ENCODE measurements at places on chromosomes 5 and 9.

DNA sequence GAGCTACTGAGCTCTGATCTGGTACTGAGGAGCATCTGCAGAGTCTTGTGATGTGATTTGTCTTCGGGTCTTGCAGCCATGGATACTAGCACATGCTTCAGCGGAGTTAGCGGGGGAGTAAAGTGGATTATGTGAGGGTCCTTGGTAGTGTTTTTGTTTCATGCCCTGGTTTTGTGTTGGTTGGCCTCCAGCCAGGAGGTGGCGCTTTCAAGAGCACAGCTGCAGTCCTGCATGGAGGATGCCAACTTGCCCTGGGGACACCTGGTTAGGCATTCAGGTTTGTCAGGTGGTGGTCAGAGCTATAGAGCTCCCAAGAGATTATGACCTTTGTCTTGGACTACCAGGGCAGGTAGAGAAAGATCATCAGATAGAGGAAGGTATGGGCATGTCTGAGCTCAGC, 185.8 kb upstream of the CDH6 start:
- no peak for DNase-seq

DNA sequence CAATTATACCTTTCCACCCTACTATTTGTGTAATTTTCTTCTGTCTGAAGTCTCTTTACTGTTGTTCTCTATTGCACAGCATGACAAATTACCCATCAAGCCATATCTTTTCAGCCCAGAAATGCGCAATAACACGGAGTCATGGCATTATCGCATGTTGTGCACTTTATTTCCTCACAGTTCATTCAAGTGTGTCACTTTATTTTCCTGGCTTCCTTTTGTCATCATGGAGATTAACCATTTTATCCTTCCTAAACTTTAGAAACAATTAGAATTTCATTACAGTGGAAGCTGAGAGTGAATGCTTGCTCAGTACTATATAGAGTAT, 41.3 kb upstream of the MEF2C start:
- no peak for DNase-seq

DNA sequence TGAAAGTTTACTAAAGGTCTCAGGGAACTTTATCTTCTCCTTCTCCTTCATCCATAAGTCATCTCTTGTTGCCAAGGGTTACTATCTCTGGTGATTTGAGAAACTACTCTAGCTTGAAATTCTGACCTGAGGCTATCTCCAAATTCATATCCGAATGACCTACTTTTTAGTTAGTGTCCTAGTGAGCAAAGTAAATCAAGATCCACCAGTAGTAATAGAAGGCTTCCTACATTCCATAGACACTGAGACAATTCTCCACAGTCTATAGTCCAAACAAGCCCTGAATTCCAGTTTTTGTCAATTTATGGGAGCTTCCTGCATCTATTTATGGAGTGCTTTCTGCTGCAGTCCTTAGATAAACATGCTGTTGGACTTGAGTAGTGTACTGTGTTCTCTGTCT, 5.0 kb downstream of the IL7R start:
- DNase-seq: no peak

DNA sequence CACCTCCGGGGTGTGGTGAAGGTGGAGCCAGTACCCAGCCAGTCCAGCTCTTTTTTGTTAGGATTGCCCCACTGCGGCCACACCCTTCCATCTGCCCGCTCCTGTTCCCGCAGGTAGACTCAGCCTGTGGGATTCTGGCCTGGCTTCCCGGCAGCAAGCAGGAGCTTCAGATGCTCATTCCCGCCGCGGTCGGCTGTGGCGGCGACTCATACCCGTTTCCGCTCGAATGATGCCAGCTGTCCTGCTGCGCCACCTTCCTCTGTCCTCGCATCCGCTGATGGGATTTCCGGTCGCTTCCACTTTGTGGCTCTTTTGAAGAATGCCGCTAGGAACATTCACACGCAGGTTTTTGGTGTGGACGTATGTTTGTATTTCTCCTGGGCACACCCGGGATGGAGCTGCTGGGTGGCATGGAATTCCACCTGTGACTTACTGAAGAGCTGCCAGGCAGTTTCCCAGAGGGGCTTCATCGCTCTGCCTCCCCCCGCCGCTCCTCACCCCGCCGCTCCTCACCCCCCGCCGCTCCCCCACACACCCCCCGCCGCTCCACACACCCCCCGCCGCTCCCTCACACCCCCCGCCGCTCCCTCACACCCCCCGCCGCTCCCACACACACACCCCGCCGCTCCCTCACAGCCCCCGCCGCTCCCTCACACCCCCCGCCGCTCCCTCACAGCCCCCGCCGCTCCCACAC, 60.3 kb downstream of the TENT4A start:
- DNase-seq: no peak

DNA sequence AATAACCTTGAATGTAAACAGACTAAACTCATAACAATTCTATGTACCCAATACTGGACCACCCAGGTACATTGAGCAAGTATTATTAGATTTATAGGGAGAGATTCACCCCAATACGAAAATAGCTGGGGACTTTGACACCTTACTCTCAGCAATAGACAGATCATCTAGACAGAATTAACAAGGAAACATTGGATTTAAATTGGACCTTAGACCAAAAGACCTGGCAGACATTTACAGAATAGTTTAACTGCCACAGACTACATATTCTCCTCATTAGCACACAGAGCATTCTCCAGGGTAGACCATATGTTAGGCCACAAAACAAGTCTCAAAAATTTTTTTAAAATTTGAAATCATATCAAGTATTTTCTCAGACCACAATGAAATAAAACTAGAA, 397.4 kb downstream of the PIK3R1 start:
- DNase-seq: no peak

GRCh38 chr5:118611332-118611945, 376.9 kb downstream of the DTWD2 start:
- peak; percentile 1 for DNase-seq

- no peak for DNase-seq
Measured at GRCh38 chr5:174204535-174205313, 159.2 kb downstream of the NSG2 start.

- no peak for DNase-seq
Measured at GRCh38 chr9:99490729-99491128, 268.6 kb downstream of the SEC61B start.

- no peak for DNase-seq
Measured at GRCh38 chr5:58767104-58767503, 184.2 kb downstream of the RAB3C start.

GRCh38 chr5:164394686-164395194, 889.3 kb downstream of the MAT2B start:
- DNase-seq: no peak

Data from keratinocyte (primary cell).